ENCODE measurements at places on chromosomes 5 and 9.
A peak's percentile ranks its signal among the peaks of the same experiment; 100 is the strongest.

GRCh38 chr5:34037726-34038125 lies 5.3 kb downstream of the C1QTNF3 start:
- no peak for DNase-seq

DNA sequence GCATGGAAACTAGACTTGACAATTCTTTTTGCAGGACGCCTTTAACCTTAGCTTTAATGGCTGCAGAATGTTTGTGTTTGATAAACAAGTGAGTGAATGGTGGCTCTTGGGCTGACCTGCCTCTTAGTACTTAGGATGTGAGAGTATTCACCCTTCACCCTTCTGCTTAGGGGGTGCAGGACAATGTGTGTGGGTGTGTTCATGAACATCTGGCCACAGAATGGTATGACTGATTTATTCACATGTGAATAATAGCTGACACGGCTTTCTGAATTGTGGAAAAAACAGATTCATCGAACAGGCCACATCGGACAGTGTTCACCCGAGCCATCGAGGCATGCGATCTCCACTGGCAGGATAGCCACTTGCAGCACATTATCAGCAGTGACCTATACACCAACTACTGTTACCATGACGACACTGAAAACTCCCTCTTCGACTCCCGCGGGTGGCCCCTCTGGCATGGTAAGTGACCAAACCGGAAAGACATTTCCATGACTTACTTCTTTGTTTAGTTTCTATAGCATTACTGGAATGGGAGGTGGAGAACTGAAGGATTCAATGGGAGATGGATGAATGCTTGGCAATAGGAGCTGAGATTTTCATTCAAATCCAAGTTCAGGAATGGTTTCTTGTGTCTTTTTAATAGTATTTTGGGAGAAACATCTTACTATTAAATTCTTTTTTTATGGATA lies 193.6 kb downstream of the ZSWIM6 start:
- no peak for DNase-seq

GRCh38 chr5:9781890-9782289 lies 151.7 kb upstream of the TAS2R1 start:
- DNase-seq = no peak

GRCh38 chr9:20015427-20015931 lies 226.6 kb upstream of the SLC24A2 start:
- peak; percentile 7 for DNase-seq

DNA sequence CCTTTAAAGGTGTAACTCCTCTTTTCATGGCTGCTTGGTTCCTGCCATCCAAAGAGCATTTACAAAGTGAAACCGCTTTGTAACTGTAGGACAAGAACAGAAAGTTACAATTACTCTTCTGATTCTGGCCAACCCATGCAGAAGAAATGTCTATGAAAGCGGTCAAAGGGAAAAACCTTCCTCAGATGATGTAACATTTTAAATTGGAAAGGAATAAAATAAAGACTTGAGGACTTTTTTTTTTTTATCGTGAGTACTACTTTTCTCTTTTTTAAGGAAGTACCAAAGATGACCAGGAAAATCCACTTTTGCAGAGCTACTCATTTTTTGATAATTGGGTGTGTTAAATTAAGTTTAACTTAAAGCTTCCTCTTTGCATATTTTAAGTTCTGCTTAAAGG lies 13.0 kb upstream of the C9orf72 start:
- DNase-seq = no peak

- no peak for DNase-seq
Observed at GRCh38 chr5:139164020-139164419, 34.1 kb downstream of the SIL1 start.

GRCh38 chr5:5183933-5184332 lies 43.8 kb downstream of the ADAMTS16 start:
- no peak for DNase-seq

- no peak for DNase-seq
Observed at GRCh38 chr5:148837383-148837782, 11.0 kb downstream of the ADRB2 start.

DNA sequence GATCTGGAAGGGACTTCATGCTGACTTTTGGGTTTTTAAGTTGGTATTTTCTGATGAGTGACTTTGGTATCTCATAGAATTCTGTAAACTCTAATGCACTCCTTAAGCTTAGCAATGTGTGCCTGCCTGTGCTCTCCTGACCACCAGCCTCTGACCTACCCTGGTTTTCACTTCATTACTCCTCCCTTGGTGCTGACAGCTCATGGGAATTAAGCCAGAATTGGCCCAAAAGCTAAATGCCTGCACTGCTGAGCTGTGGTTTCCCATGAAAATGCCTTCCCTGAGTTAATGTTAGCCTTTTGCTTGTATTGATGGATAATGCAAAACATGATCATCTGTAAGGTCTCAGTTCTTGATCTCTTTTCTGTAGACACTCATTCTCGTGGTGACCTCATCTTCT lies 308.0 kb downstream of the DOCK8 start:
- DNase-seq = no peak

DNA sequence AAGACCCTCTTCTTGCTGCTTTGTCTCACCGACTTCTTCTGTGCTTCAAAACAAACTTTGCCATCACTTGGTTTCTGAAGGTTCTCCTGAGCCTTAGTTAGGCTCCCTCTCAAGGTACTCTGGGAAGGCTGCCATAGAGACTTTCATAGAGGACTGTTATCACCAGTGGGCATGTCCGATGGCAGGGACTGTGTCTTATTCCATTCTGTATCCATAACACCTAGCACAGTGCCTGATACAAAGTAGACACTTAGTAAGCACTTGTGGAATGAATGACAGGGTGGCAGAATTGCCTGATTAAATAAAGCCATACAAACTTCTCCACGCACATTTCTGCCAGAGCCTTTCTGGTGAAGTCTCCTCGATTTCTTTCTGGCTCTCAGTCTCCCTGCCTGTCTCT lies 32.7 kb downstream of the AGXT2 start:
- DNase-seq = no peak

DNA sequence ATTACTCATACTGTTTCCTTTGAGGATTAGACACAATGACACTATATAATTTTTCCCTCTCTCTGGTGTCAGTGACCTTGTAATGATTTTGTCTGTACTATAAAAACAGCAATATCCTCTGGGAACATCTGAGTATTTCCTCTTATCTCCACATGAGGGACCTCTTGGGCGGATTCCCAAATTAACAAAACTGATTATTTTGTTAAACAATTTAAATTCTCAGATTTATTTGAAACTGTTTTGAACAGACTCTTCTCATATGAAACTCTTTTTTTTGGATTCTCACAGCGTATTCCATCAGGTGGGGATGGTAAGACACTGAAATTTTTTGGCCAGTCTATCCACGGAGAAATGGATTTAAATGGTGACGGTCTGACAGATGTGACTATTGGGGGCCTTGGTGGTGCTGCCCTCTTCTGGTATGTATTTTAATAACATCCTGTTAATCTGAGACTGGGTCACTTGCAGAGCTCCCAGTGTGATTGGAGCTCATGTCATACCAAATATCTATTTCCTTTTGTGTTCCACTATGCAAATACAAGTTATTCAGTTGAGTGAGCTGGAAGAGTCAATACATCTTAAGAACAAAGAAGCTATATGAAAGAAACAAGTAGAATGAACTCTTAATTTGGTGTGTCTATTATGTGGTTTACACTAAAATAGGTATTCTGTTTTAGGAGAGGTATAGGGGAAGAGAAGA lies 73.8 kb upstream of the ITGA2 start:
- peak; percentile 58 for DNase-seq

DNA sequence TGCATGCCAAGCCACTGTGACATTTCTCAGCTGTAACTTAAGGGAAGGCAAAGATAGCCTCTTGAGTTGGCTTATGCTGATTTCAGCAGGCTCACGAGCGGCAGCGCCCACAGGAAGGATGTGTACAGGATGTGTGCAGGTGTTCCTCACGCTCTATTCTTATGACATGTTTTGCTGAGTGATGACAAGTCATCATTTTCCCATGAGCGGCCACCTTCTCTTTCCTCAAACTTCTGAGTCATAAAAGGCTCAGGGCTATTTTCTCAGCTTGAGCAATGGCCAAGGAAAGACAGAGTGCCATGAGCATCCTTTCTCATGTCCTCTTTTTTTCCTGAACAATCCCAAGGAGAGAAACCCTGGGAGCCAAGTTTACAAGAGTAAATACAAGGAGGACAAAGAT lies 365.9 kb downstream of the PLK2 start:
- DNase-seq = no peak
